ENCODE measurements at places on chromosomes 3 and 15.

DNA sequence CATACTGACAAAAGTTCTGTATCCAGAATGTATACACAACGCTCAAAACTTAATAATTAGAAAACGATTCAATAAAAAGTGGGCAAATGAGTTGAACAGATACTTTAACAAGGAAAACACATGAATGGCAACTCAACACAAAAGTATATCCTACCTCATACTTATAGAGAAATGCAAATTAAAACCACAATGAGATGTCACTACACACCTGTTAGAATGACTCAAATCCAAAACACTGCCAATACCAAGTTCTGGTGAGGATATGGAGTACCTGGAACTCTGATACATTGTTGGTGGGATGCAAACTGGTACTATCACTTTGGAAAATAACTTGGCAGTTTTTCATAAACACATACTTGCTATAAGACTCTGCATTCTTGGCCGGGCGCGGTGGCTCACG, 42.1 kb downstream of the PRTG start:
- no peak for DNase-seq

- no peak for DNase-seq
Measured at GRCh38 chr15:84833447-84834228, 16.5 kb downstream of the ALPK3 start.

DNA sequence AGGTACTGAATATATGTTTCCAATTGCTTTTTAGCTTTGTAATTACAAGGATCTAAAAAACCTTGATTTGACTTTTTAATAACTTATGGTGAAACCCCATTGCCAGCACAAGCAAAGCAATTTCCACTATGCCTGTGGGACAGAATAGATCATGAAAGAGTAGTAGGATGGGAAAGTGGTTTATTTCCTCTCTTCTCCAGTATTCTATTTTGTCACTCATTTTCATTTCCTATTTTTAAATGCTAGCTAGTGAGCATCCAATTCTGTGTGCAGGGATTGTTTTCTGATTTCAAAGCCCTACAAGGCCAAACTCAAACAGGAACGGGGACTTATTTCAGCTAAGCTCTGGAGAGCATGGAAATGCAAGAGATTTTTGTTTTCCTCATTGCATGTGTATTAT, 132.0 kb upstream of the TGFBR2 start:
- no peak for DNase-seq

- DNase-seq, result no peak
Measured at GRCh38 chr3:122513386-122514122, 1.2 kb downstream of the KPNA1 start.

- DNase-seq, result no peak
Measured at GRCh38 chr3:56702490-56703315, 19.6 kb upstream of the TASOR start.

- DNase-seq, result no peak
Measured at GRCh38 chr3:126343649-126344035, 13.6 kb downstream of the KLF15 start.

- DNase-seq, result no peak
Measured at GRCh38 chr15:38259134-38259533, 6.5 kb downstream of the SPRED1 start.

DNA sequence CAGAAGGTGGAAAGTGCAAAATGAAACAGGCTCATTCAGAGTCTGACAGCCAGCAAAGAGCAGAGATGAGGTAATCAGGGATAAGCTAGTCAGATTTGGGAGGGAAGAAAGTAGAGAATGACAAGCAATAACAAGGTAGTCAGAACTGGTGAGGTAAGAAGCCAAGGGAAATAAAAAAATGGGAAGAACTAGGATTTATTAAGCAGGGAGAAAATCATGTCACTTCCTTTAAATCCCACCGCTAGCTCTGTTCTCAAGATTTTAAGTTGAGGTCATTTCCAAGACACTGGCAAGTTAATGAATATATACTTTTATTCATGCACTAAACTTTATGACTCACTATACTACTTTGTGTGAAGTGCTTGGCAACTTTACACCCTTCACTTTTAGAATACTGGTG, 1106.8 kb downstream of the IGSF11 start:
- DNase-seq, result no peak

DNA sequence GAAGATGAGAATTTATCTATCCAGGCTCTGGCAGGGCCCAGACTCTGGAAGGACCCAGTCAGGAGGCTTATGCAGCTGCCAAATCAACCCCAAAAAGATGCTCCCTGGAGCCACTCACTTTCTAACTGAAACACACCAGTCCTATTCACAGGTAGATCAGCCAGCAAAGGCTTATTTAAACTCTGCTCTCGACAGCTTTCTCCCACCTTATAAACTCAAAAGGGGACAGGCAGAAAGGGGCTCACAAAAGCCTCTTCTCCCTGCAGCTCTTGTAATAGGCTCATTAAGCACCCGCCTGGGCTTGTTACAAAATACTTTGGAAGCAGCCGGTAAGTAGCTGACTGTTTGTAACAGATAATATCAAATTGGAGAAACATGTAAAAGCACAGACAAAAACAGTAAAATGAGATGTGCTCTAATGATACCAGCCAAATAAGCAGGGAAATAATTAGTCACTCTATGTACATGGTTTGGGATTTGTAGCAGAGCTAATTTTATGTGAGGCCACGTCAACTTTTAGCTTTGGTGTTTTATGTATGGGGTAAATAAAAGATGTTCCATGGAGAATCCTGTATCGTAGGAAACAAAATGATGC, 213.8 kb downstream of the NR2F2 start:
- no peak for DNase-seq

DNA sequence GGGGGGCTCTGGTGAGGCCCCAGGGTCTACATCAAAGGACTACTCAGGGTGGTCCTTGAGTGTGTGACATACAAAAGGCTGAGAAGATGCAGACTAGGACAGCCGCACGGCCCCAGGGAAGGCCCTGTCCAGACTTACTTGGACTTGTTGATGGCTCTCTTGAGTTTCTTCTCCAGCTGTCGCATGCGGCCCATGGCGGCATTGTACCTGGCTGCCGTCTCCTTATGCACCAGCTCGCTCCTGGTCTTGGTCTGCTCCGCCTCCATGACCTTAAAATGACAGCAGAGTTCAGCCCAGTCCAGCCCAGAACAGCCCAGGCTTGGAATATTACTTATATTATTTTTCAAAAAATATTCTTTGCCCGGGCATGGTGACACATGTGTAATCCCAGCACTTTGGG, 56.0 kb downstream of the CAPN7 start:
- DNase-seq, result no peak

DNA sequence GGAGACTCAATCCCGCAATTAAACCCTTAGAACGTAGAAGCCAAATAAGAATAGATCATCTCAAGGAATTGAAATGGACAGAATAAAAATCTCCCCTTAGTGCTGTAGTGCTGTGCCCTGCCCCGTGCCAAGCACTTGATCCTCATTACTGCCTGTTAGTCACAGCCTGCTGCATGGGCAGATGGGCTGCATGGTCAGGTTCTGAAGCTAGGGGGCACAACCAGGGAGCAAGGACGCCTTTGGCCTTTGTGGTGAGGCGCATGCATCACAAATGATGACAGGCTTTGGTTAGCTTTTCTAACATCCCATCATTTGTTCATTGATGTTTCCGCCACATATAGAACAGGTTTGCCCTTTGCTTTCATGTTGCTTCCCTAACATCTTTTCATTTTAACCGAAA, 336.3 kb upstream of the ADAMTS9 start:
- DNase-seq, result no peak

- DNase-seq, result no peak
Measured at GRCh38 chr3:186807231-186807630, 949 bp upstream of the RFC4 start.

DNA sequence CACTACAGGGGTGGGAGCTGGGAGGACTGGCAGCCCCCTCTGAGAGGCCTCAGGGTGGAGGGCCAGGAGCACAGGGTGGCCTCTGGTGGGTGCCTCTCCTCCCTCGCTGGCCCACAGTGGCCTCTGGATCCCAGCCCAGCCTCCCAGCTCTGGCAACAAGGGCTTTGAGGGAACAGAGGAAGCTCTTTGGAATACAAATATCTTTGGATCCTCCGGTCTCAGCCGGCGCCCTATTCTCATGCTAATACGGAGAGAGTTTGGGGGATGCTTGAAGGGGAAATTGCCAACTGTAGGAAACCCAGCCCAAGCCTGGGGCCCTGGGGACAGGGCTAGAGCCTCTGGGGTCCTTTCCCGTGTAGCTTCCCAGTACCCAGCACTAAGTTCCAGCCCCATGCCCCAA, 33.4 kb upstream of the INSYN1 start:
- no peak for DNase-seq

DNA sequence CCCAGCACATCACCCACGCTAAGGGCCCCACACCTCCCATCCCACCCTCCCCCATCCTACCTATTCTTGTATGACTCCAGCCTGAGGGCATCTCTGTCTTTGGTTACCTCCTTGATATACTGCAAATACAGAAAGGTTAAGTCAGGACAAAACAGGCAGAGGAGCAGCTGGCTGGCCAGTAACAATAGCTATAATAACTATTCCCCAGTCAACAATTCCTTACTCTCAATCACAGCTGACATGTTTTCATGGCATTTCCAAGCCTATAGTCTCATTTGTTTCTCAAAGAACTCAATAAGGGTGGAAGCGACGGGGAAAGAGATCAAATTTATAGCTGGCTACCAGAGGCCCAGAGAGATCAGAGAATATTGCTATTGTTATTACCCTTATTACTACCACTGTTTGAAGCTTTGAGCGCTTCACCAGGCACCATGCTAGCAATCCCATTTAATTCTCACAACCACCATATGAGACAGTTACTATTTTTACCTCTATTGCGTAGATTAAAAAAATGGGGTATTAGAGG, 93.0 kb upstream of the C2CD4B start:
- DNase-seq, result no peak

- no peak for DNase-seq
Measured at GRCh38 chr3:98777286-98777685, 14.1 kb downstream of the ST3GAL6 start.

DNA sequence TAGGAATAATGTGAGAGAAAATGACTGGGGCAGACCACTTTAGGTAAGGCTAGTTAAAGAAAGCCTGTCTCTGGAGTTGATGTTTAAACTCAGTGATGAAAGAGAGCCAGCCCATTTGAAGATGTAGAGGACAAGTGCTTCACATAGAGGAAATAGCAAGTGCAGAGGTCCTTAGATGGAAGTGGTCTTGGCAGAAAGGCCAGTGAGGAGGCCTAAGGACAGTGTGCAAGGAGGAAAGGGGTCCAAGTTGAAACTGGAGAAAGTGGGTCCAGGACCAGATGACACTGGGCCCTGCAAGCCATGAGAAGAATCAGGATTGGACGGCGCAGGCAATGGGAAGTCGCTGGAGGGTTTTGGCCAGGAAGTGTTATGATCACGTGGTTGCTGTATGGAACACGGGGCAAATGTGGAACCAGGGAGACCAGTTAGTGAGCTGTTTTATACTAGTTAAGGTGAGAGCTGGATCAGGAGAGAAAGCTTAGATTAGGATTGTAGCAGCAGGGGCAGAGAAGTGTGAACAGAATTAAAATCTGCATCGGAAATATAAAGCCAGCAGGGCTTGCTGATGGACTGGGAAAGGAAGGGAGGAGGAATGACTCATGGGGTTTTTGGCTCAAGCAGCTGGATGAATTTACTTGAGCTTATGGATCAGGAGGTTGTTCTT, 48.0 kb upstream of the SCAANT1 start:
- DNase-seq, result no peak

DNA sequence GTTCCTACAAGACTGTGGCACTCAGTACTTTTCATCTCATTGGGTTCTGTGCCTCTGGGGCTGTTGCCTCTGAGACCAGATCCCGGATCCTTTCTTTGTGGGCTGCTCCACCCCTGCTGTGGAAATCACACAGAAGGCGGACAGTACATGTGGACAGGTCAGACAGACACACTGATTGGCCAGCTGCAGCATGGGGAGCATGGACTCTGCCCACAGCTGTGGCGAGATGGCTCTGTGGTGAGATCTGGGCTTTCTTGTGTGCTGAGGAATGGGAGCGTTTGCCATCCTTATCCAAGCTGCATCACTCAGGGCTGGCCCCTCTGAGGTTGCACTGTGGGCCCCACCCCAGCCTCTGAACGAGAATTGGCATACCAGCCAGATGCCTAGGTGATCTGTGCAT, 147.0 kb downstream of the APBA2 start:
- no peak for DNase-seq

DNA sequence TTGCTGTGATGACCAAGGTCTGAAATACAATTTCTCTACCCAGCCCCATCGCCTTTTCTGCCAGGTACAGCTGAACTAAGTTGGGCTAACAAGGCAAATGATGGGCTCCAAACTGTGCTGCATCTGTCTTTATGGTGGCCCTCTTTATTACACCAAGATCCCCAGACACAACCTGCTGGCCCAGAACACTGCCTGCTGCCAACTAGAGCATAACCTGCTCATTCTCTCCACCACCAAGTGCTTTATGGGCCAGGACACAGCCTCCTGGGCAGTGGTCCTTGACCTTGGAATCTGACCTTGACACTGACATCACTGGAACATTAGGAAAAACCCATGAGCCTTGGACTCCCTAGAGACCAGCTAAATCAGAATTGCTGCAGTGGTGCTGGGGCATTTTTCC, 3.3 kb downstream of the LINS1 start:
- no peak for DNase-seq

GRCh38 chr3:8539419-8539818, 37.8 kb downstream of the LMCD1 start:
- DNase-seq, result no peak

DNA sequence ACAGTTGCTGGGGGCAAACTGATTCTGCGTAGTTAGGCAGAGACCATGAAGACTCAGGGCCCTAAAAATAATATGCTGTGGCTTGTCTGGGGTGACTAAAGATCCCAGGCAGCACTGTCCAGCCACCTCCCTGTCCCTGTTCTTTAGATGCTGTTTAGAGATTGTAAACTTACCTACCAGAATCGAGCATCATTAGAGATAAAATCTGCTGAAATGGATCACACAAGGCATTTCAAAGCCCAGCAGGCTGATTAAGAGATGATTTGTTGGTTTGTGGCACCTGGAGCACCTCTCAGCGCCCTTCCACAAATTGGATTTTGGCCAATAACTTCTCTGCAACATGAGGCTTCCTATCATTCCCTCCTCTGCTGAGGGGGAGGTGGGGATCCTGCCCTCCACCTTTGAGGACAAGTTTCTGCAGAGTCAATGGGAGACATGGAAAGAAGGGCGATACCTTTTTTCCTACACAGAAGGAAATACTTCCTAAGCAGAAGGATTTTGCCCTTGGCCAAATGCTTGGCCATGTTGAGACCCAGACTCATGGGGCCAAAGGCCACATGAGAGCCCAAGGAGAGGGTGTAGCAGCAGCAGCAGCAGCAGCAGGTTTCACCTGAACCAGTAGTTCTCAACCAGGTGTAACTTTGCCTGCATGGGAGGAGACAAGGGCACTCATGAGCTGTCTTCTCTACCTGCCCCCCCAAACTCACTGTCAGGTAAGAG, 37.5 kb downstream of the SEMA5B start:
- DNase-seq, result no peak

- DNase-seq, result no peak
Measured at GRCh38 chr3:180457225-180457624, 144.7 kb upstream of the TTC14 start.

All from right renal cortex interstitium (tissue), 3 donors.